CD4-positive, alpha-beta memory T cell (primary cell): ENCODE measurements at places on chromosomes 12 and 14.

GRCh38 chr12:29103539-29103974, 45.5 kb upstream of the FAR2 start:
- DNase-seq = peak; percentile 80

DNA sequence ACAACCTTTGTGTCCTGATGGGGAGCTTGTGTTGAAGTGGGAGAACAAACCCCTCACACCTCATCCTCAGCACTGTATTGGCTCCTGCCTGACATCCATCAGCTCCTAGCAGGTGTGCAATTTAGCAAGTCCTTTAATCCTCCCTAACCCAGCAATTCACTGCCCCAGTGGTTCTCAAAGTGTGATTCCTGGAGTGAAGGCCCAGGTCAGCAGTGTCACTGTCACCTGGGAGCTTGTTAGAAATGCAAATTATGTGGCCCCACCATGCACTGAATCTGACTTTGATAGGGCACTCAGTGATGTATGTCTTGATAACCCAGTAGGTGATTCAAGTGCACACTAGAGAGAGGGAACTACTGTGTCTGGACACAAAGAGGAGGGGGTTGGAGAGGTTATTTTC, 133.6 kb downstream of the FGD4 start:
- no peak for DNase-seq

DNA sequence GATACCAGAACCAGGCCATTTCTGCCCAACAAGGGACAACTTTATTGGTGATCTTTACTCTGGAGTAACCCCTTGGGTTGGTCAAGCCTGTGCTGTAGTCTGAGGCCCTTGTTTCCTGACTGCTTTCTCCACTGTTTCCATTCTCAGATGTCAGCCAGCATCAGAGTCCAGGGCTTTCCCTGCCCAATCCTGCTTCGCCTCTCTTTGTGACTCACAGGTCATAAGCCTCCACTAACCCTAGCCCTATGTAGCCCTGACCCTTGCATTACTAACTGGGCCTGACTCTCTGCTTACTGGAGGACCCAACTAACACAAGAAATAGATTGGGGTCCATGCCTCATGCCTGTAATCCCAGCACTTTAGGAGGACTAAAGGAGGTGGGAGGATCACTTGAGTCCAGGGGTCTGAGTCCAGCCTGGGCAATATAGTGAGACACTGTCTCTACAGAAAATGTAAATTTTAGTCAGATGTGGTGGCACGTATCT, 8.6 kb upstream of the SNRNP35 start:
- DNase-seq = no peak

DNA sequence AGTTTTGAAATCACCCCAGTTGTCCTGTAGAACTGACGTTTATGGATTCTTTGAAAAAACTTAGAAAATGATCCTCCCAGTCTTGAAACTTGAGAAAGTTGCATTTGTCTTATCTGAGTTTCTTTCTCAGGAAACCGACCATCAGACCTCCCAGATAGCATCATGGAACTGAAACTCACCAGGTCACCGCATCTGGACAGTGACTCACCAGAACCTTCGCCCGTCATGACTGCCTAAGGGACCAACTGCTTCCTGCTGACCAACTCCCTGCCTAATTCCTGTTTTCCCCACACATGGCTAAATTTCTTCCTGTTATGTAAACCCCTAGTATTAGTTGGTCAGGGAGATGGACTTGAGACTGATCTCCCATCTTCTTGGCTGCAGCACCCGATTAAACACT, 175.7 kb downstream of the RIMBP2 start:
- no peak for DNase-seq

DNA sequence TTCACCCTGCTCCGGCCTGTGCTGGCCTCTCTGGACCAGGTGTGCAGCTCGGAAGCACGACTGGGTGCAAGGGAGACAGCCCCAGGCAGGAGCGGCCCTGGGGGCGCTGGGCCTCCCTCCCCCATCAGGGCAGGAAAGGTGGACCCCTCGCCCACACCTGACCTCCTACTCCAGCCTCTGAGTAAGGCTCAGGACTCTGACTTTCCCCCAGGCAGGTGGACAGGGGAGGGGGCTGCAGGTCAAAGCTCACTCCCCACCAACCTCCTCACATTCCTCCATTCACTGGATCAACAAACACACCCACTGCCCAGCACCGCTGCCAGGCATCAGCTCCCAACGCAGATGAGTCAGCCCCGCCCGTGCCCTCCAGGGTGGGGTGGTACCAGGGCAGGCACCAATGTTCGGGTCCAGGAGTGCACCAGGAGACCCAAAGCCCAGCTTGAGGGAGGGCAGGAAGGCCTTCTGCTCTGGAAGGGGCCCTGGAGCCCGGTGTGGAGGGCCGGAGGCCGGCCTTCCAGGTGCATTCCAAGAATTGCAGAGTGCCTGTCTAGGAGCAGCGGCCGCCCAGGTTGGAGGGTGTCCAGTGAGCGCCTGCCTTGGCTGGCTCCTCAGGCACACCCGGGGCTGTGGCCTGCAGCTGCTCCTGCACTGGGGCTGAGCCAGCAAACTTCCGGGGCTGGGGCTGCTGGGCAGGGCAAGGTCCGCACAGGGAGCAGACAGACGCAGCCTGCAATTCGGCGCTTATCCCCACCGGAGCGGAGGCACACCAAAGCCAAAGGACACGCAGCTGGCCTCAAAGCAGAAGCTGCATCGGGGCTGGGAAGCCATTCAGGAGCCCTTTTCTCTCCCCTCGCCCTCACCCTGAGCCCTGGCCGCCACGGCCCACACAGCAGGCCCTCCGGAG, 1.6 kb upstream of the INF2 start:
- no peak for DNase-seq

DNA sequence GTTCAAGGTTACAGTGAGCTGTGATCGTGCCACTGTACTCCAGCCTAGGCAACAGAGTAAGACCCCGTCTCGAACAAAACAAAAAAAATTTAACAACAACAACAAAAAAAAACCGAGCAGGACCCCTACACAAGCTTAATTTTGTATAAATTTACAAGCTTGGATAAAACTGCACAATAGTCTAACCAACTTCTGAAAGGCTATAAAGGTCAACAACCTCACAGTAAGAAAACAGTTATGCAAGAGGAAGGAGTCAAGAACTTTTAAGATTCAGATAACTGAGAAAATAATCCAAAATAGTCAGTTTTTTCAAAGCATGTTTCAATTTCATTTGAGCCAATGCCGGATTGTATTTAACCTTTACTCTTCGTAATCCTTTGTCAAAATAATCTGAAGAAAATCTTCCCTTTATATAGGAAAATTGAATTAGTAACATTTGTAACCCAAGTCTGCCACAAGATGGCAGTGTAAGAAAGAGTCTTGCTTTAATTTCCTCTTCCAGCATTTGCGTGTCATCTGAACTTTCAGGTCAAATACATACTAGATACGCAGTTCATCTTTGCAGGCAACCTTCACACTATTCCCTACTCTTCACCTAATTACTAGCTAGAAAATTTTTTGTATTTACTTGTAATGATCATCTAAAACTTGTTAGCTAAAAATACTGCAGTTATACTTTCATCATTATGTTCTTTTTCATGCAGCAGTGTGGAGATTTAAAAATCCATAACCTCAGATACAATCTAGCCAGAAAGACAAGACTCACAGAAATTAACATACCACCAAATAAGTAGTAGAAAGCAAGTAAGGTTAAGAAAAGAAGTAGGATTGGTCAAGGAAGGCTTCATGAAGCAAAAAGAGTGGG, 5.8 kb downstream of the CCNB1IP1 start:
- DNase-seq = no peak

- no peak for DNase-seq
These were observed 12.3 kb downstream of the ISCA2 start for GRCh38 chr14:74505831-74506230.

GRCh38 chr12:116642683-116643082, 83.5 kb downstream of the MAP1LC3B2 start:
- DNase-seq = no peak

GRCh38 chr12:70240673-70241072, 2.6 kb upstream of the CNOT2 start:
- DNase-seq = no peak

- DNase-seq = no peak
These were observed 670 bp upstream of the BEGAIN start for GRCh38 chr14:100587763-100588411.

GRCh38 chr12:3493859-3494176, 2.8 kb downstream of the PRMT8 start:
- DNase-seq = no peak

DNA sequence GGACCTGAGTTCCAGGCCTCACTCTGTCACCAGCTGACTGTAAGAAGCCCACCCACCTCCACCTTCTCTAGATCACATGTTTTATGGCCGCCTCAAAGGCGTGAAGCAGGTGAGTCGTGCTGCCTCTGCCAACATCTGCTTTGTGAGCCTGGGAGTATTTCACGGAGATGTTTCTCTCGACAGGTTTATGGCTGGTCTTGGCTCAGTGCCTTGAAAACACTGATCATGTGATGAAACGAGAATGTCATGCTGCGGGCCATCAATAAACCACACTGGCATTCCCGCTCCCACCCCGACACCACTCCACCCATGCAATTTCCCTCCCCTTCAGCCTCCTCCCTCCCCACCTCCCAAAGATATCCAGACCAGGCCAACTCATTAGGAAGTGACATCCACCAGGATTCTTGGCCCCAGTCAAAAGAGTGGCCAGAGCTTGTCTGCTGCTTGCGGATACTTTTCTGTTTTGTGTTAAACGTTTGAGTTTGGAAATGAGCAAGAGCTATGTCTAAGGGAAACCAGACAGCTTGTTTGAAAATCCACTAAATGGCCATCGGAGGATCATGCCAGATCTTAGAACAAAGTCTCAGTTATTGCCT, 53.8 kb upstream of the NTF3 start:
- DNase-seq = no peak

DNA sequence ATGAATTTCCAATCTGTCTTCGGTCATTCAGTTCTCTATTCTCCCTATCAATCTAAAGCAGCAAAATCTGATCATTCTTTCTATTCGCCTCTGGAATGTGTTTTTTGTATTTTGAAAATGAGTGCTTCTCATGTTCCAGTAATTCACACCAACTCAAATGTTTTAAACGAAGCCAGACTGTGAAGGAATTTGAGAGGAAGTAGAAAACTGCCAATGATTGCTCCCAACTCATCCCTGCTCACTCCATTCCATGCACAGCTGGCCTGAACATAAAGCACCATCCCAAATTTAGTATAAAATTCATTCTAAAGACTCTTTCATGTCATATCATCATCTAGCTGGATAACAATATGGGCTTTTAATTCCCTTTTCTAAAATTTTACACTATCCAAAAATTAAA, 123.8 kb downstream of the DUSP6 start:
- DNase-seq = no peak

DNA sequence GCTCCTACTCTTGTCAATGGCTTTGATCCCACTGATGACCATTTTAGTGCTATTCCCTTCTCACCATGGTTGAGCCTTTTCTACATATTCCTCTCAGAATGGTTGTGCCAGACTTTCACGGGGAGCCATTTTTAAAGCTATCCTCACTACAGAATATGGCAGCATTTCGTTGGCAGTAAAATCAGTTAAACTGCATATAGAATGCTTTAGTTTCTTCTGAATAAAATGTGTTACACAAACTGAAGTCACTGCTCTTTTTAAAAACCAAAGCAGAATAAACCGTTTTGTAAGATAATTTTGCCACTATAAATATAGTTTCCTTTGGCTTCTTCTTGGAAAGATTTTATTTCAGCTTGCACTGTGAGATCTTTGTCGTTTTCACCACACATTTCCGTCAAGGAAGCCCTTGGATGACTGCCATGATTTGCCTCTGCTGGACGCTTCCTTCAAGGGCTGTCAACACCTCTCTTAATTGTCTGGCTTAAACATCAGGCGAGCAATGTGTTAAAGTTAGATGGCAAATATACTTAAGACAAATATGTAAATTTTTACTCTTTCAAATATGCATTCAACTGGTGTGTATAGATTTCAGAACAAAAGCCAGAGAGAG, 624.2 kb downstream of the DIO2 start:
- no peak for DNase-seq

DNA sequence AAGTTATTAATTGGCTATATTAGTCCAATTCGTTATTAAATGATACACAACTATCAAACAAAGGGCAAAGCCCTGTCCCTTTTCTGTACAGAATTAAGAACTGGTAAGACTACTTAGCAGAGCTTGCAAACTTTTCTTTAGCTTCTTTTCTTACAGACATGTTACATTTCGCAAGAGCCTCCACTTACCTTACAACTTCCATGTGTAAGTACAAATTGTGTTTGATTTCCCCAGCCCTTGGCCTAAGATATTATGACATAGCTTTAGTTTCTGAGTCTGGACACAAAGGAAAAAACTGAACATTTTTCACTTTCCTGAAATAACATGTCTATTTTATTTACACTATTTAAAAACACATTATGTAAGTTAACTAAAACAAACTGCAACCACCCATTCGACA, 1.7 kb downstream of the ATF7 start:
- DNase-seq = no peak

DNA sequence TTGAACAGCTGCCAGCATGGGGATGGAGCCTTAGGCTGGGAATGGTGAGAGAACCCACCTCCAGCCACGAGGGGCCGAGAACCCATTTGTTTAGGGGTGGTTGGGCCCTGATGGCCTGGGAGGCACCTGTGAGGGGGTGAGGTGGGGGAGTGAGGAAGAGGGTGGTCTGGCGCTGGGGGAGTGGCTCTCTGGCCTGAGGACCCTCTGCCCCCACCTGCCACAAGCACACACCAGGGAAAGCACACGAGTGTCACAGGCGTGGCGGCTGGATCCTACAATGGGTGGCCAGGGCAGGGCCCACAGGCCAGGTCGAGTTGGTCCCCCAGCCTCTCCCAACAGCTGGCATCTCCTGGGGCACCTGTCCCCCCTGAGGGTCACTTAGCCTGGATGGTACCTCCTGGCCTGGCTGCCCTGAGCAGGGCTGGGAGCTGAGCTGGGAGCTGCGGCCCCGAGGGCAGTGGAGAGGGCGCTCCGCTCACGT, 340.5 kb downstream of the TMEM121 start:
- no peak for DNase-seq

GRCh38 chr12:79233341-79233781, 368.8 kb downstream of the SYT1 start:
- no peak for DNase-seq

DNA sequence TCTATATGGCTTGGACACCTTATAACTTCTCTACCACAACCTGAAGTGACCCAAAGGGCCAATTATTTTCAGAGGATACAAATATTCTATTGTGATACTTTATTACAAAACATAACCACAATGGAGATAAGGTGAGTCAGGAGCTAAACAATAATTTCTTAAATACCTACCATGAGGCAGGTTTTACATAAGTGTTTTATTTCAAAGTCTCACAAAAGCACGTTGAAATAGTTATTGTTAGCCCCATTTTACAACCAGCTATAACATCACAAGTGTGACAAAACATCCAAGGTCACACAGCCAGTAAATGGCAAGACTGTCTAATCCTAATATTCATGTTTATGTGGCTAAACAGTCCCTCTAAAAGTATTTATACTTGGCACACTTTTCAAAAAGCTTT, 40.2 kb downstream of the SLC2A13 start:
- no peak for DNase-seq
